Jurkat, Clone E6-1 (cell line): ENCODE measurements at places on chromosomes 7 and 10.

- DNase-seq: no peak
Measured at GRCh38 chr7:49980465-49980864, 112.6 kb downstream of the ZPBP start.

DNA sequence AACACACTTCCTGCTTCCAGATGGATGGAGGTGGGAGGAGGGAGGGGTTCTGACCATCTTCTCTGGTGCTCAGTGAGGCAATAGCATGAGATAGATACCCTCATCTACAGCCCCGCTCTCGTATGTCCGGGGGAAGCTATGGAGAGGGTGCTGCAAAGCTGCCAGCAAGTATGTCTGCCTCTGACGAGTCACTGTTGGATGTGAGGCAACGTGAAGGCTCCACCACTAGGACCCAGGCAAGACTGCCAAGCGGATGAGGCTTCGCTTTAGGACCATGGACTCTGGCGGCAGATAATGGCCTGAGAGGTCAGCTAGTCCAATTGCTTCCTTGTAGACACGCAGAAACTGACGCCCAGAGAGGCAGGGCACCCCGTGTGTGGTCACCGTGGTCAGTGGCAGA, 601.6 kb downstream of the PTPRN2 start:
- no peak for DNase-seq

- DNase-seq: peak; percentile 23
Measured at GRCh38 chr7:140062118-140062527, 628 bp downstream of the PARP12 start.

DNA sequence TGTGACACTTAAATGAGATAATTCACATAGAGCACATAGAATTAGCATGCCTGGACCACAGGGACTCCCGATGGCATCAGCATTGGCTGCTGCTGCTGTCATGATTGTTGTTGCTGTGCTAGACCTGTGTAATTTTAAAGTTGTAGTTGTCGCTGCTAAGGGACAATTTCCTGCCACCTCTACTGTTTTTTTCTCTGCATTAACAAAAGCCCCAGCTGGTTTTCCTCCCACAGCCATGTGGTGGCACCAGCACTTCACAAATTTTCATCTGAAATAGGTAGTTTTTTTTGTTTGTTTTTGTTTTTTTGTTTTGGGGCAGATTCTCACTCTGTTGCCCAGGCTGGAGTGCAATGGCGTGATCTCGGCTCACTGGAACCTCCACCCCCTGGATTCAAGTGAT, 25.4 kb upstream of the PRXL2A start:
- DNase-seq: peak; percentile 53

GRCh38 chr10:32692174-32692573, 246.2 kb downstream of the CCDC7 start:
- no peak for DNase-seq

- no peak for DNase-seq
Measured at GRCh38 chr7:143485500-143485899, 7.8 kb downstream of the TAS2R41 start.

GRCh38 chr7:5691606-5692005, 89.9 kb downstream of the RNF216 start:
- DNase-seq: no peak

- DNase-seq: no peak
Measured at GRCh38 chr7:41020056-41020455, 682.8 kb downstream of the INHBA start.
